ENCODE measurements at places on chromosomes 4 and X. TPM values are rescaled to one million over a fixed set of nuclear protein-coding genes. Genes with fewer than 3 reads are reported as not detected.
A peak's percentile ranks its signal among the peaks of the same experiment; 100 is the strongest.

- no peak for DNase-seq
Observed at GRCh38 chr4:721261-722168, 15.9 kb downstream of the PCGF3 start.

GRCh38 chr4:164935363-164935762, 42.1 kb downstream of the TRIM61 start:
- no peak for DNase-seq

DNA sequence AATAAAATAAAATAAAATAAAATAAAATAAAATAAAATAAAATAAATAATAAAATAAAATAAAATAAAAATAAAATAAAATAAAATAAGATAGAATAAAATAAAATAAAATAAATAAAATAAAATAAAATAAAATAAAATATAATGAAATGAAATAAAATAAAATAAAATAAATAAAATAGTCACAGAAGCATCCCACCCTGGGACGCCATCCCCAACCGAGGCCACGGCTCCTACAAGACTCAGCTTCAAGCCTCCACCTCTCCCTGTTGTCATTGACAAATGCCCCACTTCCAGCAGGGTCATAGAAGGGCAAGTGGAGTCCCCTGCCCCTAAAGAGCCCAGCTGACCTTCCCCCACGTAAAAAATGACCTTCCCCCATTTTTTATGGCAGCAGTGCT, 30.2 kb downstream of the CRLF2 start:
- DNase-seq: no peak

GRCh38 chr4:140851032-140851636, 94.9 kb upstream of the TBC1D9 start:
- peak; percentile 85 for DNase-seq

GRCh38 chr4:69995526-69996016, at the start of gene STATH:
Gene STATH, plus strand, starts transcription at chr4:69995966. Its CDS starts 2,472 bp downstream, at chr4:69998438.
- DNase-seq: no peak

GRCh38 chr4:75916091-75916661, 13.9 kb upstream of the PPEF2 start:
- DNase-seq: peak; percentile 54

DNA sequence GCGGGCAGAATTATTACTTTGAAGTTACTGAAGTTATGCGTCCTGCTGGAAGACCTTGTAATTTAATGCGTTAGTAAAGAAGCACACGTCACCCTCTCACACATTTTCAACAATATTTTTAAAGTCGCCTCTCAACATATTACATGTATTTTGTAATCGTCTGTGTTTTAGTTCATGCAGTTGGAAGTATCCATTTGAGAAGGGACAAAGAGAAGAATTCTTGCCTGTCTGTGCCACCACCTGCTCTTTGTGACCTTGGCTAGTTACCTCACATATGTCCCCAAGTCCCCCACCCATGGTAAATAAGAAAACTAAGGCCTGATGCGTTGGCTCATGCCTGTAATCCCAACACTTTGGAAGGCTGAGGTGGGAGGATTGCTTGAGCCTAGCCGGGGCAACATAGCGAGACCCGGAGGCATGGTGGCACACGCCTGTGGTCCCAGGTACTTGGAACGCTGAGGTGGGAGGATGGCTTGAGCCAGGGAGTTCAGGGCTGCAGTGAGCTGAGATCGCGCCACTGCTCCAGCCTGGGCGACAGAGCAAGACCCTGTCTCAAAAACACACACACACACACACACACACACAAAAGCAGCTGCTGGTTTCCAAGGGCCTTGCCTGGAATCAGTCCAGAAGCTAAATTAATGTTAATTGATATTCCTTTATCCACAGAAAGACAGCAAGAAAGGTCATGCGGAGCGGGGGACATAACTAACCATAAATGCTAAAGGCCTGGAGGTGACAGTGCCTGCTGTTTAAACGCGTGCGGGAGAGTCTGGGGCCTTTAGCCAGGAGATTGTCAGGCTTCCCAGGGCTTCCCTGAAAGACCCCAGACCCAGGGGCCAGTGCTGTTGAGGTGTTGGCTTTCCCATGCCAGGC, 811 bp downstream of the TMEM187 start:
- DNase-seq: peak; percentile 31

GRCh38 chrX:16836371-16836770, 33.8 kb downstream of the RBBP7 start:
- DNase-seq: no peak

DNA sequence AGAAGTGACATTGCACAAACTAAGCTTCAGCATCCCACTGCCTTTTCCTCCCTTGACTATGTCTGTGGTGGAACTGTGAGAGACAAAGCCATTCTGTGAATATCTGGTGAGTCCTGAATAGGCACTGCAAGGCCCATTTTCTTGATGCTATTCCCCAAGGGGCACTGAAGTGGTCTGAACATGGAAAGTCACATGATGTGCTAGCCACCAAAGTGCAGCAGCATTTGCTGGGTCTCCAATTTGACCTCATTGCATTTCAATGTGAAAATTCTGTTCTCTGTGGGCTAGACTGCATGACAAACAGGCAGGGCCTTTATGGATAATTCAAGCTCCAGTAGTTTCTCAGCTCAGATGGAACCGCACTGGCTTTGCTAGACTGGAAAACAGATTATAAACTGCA, 627.4 kb upstream of the BOD1L1 start:
- no peak for DNase-seq

The HSPA4L gene
- polyA plus RNA-seq: 14.4 TPM

The EDA2R gene
- 2.2 TPM for polyA plus RNA-seq

The BEND4 gene
- 0.03 TPM for polyA plus RNA-seq

The CFP gene
- polyA plus RNA-seq: 3.5 TPM

The BEX1 gene
- 2.8 TPM for polyA plus RNA-seq
